NCI-H2081 treated with DMSO at 0.1 percent for 48 hours (cell line): ENCODE measurements at places on chromosomes 2 and 18.

DNA sequence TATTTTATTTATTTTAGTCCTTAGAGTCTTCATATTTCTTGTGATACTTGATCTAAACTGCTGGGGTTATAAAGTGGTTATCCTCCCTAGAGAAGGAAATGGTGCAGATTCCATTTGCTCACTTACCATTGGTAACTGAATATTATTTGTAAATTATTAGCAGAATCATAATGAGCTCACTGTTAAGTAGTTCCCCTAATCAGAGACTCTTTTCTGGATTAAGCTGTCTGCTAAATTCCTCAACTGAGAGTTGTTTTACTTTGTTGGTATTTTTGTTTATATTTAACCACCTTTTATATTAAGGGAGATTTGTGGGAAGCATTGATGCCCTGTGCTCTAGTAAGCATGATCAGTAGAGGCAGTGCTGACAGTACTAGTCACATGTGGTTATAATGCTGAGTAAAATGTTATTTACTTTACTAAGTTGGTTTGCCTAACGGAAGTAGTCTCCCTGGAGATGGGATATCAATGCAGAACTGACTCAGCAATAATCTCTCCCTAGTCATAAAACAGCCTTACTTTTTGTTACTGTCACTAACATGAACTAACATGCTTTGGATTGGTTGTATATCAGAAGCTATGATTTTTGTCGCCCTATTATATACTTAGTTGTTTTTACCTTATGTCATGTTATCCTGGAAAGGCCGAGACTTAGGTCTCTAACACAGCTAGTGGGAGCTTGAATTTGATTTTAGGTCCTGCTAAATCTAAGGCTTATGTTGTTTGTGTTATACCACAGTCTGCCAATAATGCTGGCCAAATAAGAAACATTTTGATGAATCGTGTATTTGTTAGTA lies 166.7 kb downstream of the MCFD2 start:
- DNase-seq: no peak

- peak; percentile 40 for DNase-seq
Observed at GRCh38 chr18:13500227-13500865, 226.0 kb downstream of the FAM210A start.

GRCh38 chr2:47074691-47075090 lies 80.4 kb downstream of the STPG4 start:
- DNase-seq: no peak

- no peak for DNase-seq
Observed at GRCh38 chr2:1713839-1714236, 30.5 kb downstream of the PXDN start.

DNA sequence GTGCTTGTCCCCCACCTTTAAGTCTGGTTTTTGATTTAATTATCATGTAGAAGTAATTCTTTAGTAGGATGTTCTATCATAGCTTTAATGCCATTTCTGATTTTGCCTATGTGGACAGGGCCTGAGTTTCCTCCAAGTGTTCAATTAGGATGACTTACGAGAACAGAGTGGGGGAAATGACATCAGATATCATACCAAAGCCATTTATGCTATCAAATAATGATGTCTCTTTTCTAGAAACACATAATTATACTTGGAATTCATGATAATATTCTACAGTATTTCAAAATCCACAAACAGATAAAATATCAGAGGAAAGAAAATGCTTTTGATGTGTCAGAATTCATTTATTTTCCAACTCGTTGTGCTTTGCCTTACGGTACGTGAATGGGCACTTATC lies 165.9 kb upstream of the SPRED2 start:
- no peak for DNase-seq

DNA sequence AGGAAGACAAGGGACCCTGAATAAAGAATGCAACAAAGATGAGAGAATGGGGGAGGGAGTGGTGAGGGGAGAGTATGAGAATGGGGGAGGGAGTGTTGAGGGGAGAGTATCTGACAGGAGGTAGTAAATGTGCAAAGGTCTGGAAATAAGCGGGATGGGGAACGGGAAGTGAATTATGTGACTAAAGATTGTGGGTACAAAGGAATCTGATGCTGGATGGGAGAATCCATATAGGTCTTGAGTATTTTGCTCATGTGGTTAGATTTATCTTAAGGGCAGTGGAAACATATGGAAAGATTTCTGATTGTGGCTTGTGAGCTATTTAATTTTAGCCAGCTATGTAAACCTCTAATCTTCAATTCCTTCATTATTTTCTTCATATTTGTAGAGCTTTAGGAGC lies 593.4 kb downstream of the DCC start:
- DNase-seq: no peak
